ENCODE measurements at places on chromosomes 4 and X. TPM values are rescaled to one million over a fixed set of nuclear protein-coding genes. Genes with fewer than 3 reads are reported as not detected.

Gene VBP1
- total RNA-seq: 47.6 TPM

Gene KIT
- 0.43 TPM for total RNA-seq

Gene ZNF280C
- total RNA-seq: 2.6 TPM

Gene RPGR
- 4.6 TPM for total RNA-seq

Gene NPY2R
- not detected for total RNA-seq

Gene AMOT
- total RNA-seq: 1.1 TPM

Gene MID2
- 13.1 TPM for total RNA-seq

Gene SMPX
- not detected for total RNA-seq

Gene TMPRSS11B
- not detected for total RNA-seq

Gene TSPAN6
- 30.0 TPM for total RNA-seq

Gene NR0B1
- total RNA-seq: not detected

Gene IL15
- total RNA-seq: 7.3 TPM

Gene FAM53A
- 0.85 TPM for total RNA-seq

Gene TREX2
- 1.8 TPM for total RNA-seq

Gene RADX
- total RNA-seq: 1.00 TPM

Gene CXCL10
- 0.09 TPM for total RNA-seq

Gene ANKRD50
- total RNA-seq: 42.8 TPM

Gene F9
- not detected for total RNA-seq

Gene GCNA
- total RNA-seq: 1.5 TPM

Gene PRRG1
- 11.1 TPM for total RNA-seq

Gene PHEX
- 0.46 TPM for total RNA-seq

Gene AADAT
- 2.0 TPM for total RNA-seq

Gene TFDP3
- total RNA-seq: not detected

Gene BTC
- total RNA-seq: 0.43 TPM

Gene PNMA6A
- total RNA-seq: 1.6 TPM

Gene GSX2
- not detected for total RNA-seq

Gene NXF2B
- not detected for total RNA-seq
